ENCODE measurements at places on chromosomes 5 and 9.
A peak's percentile ranks its signal among the peaks of the same experiment; 100 is the strongest.

DNA sequence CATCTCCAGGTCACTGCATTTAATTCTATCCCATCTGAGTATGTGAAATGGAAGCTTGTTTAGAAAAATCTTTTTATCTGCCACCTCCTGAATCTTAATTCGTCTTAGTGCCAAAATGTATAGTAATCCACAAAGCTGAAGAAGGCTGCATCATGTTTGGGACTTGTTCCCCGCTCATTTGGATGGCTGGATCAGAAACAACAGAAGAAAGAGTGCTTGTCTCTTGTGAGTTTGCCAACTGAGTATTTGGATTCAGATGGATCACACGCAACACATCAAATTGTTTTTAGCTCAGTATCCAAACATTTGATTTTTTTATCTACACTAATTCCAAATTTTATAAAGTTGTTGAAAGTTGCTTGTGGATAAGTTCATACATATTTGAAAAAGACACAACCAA, 197.2 kb upstream of the PAPPA start:
- H3K27ac ChIP-seq: no peak overlapping the region
- no peaks in the 10 kb centered on the region for H3K4me1 ChIP-seq
- no peak for DNase-seq
- no peak overlapping the region for H3K4me3 ChIP-seq

GRCh38 chr9:128568470-128569078, 16.2 kb downstream of the SPTAN1 start:
- H3K4me3 ChIP-seq: no peak overlapping the region
- no peak overlapping the region for H3K27ac ChIP-seq
- no peaks in the 10 kb centered on the region for H3K27me3 ChIP-seq
- no peaks in the 10 kb centered on the region for H3K4me1 ChIP-seq
- no peak for DNase-seq
- peaks cover 83% of the 10 kb centered on the region for H3K36me3 ChIP-seq

DNA sequence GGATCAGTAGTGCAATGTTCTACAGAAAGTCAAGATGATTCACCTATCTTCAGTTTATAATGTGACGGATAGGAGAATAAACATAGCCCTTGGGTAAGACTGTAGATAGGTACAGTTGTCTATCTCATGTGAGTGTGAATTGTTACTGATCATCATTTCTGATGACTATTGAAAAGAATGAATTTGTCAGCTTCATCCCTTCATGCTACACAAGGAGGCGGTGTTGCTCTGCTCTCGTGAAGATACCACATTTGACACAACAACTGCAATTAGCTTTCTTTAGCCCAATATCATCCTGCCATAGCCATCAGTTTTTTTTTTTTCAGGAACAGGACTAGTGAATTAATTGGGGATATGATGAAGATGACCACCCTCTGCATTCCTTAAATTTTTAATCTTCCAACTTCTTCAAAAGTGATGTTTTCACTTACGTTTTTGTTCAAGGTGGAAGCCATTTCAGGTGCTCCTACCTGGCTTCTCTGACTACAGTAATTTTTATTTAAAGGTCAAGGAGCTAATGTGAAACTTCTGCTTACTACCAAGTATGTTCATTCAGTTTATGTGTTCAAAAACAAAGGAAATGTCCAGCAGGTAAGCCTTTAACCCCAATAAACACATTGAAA, 152.9 kb upstream of the MOCS2 start:
- H3K36me3 ChIP-seq: no peaks in the 10 kb centered on the region
- DNase-seq: peak; percentile 56

DNA sequence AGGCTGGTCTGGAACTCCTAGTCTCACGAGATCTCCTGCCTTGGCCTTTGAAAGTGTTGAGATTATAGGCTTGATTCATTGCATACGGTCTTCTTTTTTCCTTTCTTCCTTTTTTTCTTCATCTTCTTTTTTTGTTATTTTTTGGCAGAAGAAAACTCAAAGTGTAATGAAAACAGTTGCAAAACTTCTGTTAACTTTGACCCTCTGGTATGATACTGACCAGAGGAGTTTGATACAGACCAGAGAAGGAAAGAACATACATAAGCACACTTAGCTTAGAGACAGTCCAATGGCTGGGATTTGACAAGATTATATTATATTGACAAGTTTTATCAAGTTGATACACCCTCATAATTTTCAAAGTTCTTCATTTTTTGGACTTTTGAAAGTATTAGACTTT, 181.2 kb downstream of the NFIB start:
- peaks cover 11% of the 10 kb centered on the region for H3K36me3 ChIP-seq
- no peak for DNase-seq
- H3K4me3 ChIP-seq: no peak overlapping the region
- no peaks in the 10 kb centered on the region for H3K4me1 ChIP-seq
- no peak overlapping the region for H3K27ac ChIP-seq

- no peaks in the 10 kb centered on the region for H3K4me1 ChIP-seq
- H3K27me3 ChIP-seq: no peaks in the 10 kb centered on the region
- DNase-seq: peak; percentile 88
- no peak overlapping the region for H3K4me3 ChIP-seq
- no peak overlapping the region for H3K27ac ChIP-seq
- no peaks in the 10 kb centered on the region for H3K36me3 ChIP-seq
Measured at GRCh38 chr9:13386935-13387733, 107.6 kb upstream of the MPDZ start.

DNA sequence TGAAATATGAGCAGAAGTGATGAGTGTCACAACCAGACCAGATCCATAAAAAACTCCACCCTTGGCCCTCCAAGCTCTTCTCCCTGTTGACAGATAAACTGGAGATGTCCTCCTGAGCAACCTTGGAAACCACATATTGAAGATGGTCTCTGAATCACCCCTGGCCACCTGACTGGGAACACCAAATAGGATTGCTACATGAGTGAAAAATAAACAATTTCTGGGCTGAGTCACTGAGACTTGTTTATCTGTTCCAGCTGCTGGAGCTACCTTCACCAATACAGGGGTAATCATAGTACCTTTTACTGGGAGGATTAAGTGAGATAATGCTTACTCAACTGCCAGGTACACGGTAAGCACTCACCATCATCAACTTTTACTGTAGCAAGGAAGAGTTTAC, 53.3 kb downstream of the PCA3 start:
- peak overlapping the region; percentile 10 for H3K27ac ChIP-seq
- peaks cover 4% of the 10 kb centered on the region for H3K36me3 ChIP-seq
- H3K4me3 ChIP-seq: no peak overlapping the region

Data from mesenchymal stem cell (in vitro differentiated cells and primary cell).